ENCODE measurements at places on chromosomes 3 and 15.
A peak's percentile ranks its signal among the peaks of the same experiment; 100 is the strongest.

- H3K4me1 ChIP-seq = peaks cover 10% of the 10 kb centered on the region
- H3K36me3 ChIP-seq = no peaks in the 10 kb centered on the region
- H3K27ac ChIP-seq = no peak overlapping the region
- no peak for DNase-seq
- H3K27me3 ChIP-seq = no peaks in the 10 kb centered on the region
These were observed 6.5 kb upstream of the VPS8 start for GRCh38 chr3:184805351-184806038.

DNA sequence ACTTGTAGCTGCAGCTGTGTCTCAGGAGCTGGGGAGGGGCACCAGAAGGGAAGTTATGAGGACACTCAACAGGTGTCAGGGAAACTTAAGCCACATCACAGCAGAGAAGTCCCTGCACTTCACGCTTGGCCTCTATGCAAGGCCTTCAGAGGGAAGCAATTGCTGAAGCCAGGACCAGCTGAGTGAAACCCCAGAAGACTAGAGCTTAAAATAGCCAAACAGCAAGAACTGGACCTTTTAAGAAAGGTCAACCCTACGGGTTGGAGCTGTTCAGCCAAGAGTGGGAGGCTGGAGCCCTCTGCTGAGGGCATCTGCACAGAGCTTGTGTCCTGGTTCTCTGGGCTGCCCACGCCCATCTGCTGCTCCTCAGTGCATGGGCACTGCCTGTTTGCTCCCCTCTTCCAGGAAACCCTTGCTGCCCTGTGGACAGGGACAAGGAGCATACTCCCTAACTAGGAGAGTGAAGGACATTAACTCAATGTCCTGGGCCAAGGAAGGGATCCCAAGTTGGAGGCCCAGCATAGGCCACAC lies 3.9 kb upstream of the GRAMD2A start:
- no peak overlapping the region for H3K27ac ChIP-seq
- no peaks in the 10 kb centered on the region for H3K27me3 ChIP-seq

GRCh38 chr3:133576169-133576568 lies 2.7 kb downstream of the CDV3 start:
- peak overlapping the region; percentile 1 for H3K27ac ChIP-seq
- DNase-seq = peak; percentile 16
- H3K36me3 ChIP-seq = peaks cover 49% of the 10 kb centered on the region
- peak overlapping the region; percentile 98 for H3K4me3 ChIP-seq
- no peaks in the 10 kb centered on the region for H3K27me3 ChIP-seq
- peaks cover 49% of the 10 kb centered on the region for H3K4me1 ChIP-seq

DNA sequence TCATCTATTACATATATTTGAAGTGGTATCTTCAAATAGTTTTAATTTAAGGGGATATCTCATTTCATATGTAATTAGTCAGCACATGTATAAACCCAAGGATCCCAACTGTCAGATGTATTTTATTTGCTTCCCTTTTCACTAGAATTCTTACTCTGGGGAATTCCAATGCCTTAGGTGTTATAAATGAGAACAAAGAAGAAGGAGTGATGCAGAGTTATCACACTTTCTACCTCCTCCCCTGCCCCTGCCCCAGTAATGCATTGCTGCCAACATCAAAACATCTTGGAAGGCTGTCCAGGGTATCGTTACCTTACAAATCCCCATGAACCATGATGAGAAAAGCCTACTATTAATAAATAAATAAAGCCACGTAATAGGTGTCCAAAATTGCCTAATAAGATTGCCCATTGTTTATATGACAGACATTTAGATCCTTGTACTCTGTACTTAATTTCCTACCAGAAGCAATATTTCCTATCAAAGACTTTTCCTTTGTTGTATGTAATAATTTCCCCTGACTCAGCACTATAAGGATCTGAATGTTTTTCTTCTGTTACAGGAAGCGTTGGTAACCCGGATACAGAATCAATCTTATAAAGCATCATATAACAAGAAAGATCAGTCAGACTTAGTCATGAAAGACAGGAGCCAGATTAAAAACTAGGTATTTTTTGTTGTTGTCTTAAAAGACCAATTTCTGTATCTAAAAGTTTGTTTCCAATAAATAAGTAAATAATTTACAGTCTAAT lies 38.8 kb downstream of the CBLB start:
- peaks cover 12% of the 10 kb centered on the region for H3K36me3 ChIP-seq
- peak; percentile 61 for DNase-seq
- no peaks in the 10 kb centered on the region for H3K27me3 ChIP-seq
- peaks cover 35% of the 10 kb centered on the region for H3K4me1 ChIP-seq
- H3K27ac ChIP-seq = peak overlapping the region; percentile 59
- no peak overlapping the region for H3K4me3 ChIP-seq

GRCh38 chr3:107264888-107265287 lies 112.4 kb upstream of the CCDC54 start:
- H3K27me3 ChIP-seq = no peaks in the 10 kb centered on the region
- H3K4me1 ChIP-seq = no peaks in the 10 kb centered on the region
- no peak overlapping the region for H3K27ac ChIP-seq
- no peaks in the 10 kb centered on the region for H3K36me3 ChIP-seq
- no peak overlapping the region for H3K4me3 ChIP-seq

DNA sequence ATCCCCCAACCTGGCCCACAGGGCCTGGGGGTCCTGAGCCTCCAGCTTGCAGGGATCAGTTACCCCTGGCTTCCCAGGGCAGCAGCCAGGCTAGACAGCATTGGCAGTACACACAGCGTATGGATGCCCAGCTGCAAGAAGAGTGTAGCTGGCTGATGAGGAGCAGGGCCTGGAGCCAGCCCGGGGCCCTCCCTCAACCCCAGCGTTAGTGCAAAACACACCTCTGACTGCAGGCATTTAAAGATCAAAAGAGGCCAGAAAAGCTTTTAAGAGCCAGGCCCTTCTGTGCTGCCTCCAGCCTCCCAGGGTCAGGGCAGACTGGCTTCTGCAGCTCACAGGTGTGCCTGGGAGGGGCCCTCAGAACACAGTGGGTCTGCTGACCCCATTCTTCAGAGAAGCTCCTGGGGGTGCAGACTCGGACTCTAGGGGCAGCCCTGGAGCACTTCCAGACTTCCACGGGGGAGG lies 110.6 kb downstream of the ETFA start:
- no peak for DNase-seq
- peaks cover 35% of the 10 kb centered on the region for H3K4me1 ChIP-seq

DNA sequence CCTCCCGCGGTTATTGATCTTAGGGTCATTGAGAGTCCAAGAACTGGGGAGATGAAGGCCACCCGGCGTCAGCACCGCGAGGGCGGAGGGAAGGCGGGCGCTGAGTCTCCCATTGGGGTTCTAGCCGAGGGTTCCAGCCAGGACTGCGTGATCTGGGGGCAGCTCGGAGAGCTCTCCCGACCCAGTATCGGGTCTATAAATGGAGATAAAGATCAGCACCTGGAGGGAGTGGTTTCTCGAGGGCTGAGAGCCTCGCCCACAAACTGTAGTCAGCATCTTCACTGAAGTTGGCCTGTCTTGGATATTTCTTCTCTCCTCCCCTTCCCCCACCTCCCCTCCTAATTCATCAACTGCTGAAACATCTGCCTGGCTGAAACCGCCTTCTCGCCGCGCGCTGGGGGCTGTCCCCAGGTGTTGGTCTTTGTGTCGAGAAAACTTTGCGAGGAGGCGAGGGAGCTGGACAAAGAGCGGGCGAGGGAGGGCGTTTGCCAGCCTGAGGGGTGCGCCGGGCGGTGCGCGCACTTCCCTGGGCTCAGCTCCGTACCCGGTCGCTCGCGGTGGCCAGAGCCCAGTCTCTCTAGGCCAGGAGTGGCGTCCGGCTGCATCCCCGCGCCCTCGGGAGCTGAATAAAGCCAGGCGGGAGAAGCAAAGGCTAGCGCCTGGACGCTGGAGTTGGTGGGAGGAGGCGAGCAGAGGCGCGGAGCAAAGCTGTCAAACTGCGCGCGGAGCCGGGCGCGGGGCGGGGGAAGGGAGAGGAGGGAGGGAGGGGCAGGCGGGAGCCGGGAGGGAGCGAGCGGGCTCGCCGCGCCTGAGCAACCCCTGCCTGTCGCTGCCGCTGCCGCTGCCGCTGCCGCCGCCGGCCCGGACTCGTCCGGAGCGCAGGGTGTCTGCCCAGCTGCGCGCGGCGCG lies at the start of gene ST8SIA2:
ST8SIA2 (plus strand) TSS at position 811 of the 909 bp plus-strand sequence. CDS start 184 bp downstream, outside the sequence.
- H3K27ac ChIP-seq = no peak within 1 kb of the TSS
- no peaks in the 10 kb centered on the region for H3K4me1 ChIP-seq
- peak; percentile 39 for DNase-seq

DNA sequence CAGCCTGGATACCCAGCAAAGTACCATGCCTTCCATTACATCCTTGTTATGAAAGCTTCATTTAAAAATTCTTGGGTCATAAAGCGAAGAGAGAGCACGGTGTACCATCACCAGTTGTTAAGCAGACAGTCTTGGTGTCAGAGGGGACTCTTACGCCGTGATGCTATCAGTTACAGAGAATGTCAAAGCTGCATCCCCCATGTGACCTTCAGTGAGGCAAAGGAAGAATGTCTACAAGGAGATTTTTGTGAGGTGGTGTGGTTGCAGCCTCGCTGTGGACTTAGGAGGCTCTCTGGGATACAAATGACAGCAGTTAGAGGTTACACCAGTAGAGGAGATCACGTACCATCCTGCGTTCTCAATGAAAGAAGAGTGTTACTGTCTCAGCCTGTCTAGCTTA lies 278.3 kb downstream of the FEZF2 start:
- 0 out of 2 replicates have a peak, but pooled peaks cover 5% of the 10 kb centered on the region for H3K4me1 ChIP-seq
- no peaks in the 10 kb centered on the region for H3K27me3 ChIP-seq
- no peak overlapping the region for H3K4me3 ChIP-seq
- H3K36me3 ChIP-seq = no peaks in the 10 kb centered on the region
- no peak overlapping the region for H3K27ac ChIP-seq

DNA sequence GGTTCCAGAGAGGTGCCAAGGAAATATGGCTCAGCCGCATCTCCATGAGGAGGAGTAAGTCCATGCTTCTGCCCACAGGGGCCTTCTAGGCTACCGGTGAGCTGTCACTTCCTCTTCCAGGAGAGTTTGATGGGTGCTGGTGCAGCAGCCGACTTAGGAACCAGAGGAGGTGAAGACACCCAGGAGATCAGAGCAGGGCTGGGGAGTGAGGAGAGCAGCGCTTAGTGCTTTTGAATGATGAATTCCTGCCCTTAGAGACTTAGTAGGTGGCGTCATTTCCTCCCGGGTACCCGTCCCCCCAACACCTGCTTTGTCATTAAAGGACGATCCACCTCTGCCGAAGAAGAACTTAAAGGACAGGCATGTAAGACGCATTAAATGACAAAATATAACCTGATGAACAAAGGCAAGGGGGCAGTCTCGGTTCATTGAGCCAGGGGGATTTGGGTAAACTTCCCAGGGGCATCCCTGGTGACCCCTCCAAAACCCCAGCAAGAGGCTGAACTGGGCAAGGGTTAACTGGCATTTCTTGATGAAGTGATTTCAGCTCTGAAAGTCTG lies 67.6 kb downstream of the HES1 start:
- no peaks in the 10 kb centered on the region for H3K36me3 ChIP-seq
- H3K27ac ChIP-seq = no peak overlapping the region
- peaks cover 43% of the 10 kb centered on the region for H3K27me3 ChIP-seq
- no peak for DNase-seq

GRCh38 chr3:3005146-3005744 lies 104.9 kb downstream of the IL5RA start:
- no peaks in the 10 kb centered on the region for H3K4me1 ChIP-seq
- no peaks in the 10 kb centered on the region for H3K36me3 ChIP-seq
- H3K27me3 ChIP-seq = no peaks in the 10 kb centered on the region
- no peak overlapping the region for H3K27ac ChIP-seq
- DNase-seq = no peak

DNA sequence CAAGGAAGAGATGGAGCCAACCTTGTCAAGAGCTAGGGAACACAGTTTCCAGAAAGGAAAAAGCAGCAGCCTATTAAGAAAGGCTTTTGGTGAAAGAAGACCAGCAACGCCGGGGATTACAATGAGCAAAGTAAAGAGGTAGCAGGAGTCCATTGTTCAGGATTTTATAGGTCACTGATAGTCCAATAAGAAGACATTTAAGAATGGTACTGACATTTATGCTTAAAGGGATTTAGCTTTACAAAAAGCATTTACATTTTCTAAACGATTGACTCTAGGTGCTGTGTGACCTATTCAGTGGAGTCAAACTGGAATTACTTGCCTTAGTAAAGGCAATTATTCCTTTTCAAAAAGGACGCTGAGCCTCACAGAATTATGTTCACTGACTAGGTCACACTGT lies 40.8 kb downstream of the CSNK1G1 start:
- no peak overlapping the region for H3K27ac ChIP-seq
- H3K36me3 ChIP-seq = no peaks in the 10 kb centered on the region
- no peaks in the 10 kb centered on the region for H3K27me3 ChIP-seq
- H3K4me1 ChIP-seq = 0 out of 2 replicates have a peak, but pooled peaks cover 4% of the 10 kb centered on the region

- no peak overlapping the region for H3K27ac ChIP-seq
- no peaks in the 10 kb centered on the region for H3K4me1 ChIP-seq
- no peaks in the 10 kb centered on the region for H3K36me3 ChIP-seq
- peaks cover 19% of the 10 kb centered on the region for H3K27me3 ChIP-seq
These were observed 3.1 kb downstream of the ATP2B2 start for GRCh38 chr3:10502185-10502880.

DNA sequence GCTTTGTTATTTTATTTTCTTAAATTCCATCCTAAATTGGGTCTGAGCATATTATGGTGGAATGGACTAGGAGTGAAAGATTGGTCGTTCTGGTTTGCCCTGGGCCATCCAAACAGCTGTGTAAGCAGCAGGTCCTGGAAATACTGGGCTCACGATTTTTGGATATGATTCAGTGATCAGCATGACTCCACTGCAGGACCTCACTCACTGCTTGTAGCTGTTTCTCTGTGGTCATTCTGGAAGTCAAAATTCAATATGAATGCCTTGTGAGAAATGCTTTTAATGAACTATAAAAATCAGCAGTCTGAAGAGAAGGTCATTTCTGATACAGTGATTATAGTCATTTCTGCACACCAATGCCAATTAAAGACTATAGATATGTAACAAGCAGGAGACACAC lies 185.0 kb downstream of the RBMS3 start:
- H3K4me3 ChIP-seq = no peak overlapping the region
- H3K36me3 ChIP-seq = peaks cover 6% of the 10 kb centered on the region

DNA sequence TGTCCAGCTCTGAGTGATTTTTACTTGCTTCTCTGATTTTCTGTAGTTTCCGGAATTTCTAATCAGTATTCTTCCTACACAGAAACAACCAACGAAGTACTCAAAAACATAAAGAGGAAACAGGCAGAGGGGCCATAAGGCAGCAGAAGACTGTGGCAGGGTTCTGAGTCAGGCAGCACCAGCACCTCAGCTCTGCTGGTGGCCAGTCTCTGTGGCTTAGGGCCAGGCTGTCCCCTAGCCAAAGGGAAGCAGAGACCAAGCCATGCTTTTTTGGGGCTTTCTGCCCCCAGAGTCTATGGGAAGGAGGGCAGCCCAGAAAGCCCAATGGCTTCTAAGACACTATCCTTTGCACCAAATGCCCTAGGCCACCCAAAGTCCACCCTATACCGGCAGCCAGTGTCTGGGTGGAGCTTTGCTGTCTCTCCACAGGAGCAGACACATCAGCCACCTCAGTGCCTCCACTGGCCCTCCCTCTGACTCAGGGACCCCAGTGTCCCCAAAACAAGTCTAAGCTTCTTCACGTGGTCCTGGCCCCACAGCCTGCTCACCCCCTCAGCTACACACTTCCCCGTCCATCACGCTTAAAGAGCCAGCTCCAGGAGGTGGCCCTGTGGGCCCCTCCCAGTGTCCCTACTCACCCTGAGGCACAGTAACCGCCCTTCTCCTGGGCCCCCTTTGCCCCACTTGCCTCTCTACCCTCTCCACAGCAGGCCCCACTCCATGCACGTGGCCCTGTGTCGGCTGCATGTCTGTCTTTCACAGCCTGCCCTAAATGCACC lies 46.2 kb downstream of the CCDC12 start:
- 0 out of 2 replicates have a peak overlapping the region, but pooled peaks have one; percentile 21 for H3K27ac ChIP-seq
- H3K36me3 ChIP-seq = 0 out of 2 replicates have a peak, but pooled peaks cover 5% of the 10 kb centered on the region
- H3K27me3 ChIP-seq = no peaks in the 10 kb centered on the region
- no peak for DNase-seq
- no peak overlapping the region for H3K4me3 ChIP-seq
- H3K4me1 ChIP-seq = peaks cover 38% of the 10 kb centered on the region

Measured in GM23248 (cell line).